Activated CD8-positive, alpha-beta memory T cell treated with anti-CD3 and anti-CD28 coated beads for 48 hours (primary cell): ENCODE measurements at places on chromosomes 16 and 17.

DNA sequence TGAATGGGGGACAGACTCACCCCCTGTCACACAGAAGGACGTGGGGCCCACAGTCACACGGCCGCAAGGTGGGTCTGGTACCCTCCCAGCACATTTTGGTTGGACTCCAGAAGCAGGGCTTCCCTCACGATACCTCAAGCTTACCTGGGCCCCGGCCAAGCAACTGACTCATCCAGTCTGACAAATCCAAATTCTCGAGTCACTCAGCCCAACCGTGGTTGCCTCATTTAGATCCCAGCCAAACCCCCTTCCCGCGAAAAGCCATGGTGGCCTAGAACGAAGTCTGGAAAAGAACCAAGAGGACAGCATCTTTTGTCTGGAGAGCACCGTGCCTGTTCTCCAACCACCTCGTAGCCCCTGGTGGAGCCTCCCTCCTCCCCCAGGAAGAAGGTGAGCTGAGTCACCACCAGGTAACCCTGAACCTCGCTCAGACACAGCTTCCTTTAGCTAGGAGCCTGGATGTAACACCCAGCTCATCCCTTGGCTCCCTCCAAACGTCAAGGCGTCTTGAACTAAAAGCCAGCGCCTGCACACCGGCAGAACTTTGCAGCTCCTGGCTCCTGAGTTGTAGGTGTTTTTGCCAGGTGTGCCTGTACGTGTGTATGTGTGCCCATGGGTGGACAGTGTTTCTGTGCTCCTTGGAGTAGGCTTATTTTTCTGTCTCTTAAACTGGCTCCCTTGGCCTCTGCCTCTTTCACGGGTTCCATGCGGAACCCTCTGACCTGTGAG lies 78.9 kb downstream of the CMIP start:
- no peak for DNase-seq

GRCh38 chr17:51597345-51597744 lies 337.0 kb downstream of the UTP18 start:
- DNase-seq, result no peak

- no peak for DNase-seq
These were observed 33.4 kb upstream of the HELZ start for GRCh38 chr17:67278363-67278762.

- DNase-seq, result no peak
These were observed 4.7 kb upstream of the GPRC5C start for GRCh38 chr17:74427048-74427762.

- DNase-seq, result no peak
These were observed 1.6 kb downstream of the RPTOR start for GRCh38 chr17:80546267-80546666.

DNA sequence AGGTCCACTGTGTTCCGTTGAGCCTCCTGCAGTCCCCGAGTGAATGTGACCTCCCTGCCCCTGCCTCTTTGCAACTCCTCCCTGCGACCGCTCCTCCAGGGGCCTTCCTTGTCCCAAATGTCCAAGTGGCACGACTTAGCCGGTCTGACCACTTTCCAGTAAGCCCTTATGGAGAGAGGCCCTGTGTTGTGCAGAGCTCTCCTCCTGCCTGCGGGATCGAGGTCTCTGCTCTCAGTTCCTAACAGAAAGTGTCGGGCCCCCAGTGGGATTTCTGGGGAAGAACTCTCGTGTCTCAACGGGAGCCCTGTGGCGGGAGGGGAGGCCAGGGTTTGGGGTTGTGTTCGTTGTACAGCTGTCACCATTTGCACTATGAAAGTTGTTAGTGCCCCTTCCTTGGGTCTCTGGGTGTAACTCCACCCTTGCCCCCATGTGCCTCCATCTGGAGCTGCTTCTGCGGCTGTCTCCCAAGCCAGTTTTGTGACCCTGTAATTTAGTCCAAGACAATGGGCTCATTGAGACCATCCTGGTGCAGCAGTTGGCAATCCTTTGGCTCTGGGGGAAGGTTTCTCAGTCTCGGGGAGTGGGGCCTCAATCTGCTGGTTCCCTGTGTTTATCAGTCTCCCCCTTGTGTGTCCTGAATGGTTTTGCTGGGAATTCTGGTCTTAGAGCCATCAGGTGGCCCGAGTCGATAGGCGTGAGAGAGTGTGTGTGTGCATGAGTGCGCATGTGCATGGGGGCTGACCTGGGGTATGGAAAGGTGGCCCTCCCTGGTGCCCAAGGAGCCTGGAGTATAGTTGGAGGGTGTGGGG lies 234.5 kb downstream of the SEC14L1 start:
- DNase-seq, result no peak

DNA sequence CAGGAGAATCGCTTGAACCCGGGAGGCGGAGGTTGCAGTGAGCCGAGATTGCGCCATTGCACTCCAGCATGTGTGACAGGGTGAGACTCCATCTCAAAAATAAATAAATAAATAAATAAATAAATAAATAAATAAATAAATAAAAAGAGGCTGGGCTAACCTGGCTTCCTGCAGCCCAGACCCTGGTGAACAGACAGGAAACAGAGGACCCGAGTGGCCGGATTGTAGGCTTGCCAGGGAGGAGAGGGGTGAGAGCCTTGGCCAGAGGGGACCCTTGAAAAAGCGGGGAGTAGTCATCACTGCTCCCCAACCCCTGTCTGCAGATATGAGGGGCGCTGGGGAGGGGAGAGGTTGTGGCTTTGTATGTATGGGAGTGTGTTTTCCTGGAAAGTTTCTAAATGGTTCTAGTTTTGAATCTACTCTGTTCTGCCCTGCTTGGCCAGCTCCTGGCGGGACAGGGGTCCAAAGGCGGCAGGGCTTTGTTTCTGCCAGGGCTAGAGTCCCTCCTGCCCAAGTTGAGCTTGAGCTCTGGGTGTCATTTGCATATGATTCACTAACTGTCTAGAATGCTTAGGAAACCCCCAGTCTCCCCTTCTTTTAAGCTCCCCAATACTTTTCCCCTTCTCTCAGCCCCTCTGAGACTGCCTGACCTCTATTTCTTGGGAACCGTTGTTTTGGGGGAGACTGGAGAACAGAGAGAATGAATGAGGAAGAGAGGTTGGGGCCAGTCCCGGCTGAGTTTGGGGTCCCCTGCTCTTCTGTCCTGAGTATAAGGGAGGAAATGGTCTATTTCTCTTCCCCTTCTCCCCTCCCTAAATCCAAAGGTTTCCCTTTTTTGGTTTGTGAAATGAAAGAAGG lies 16.4 kb downstream of the RARA start:
- no peak for DNase-seq

- no peak for DNase-seq
These were observed 363.9 kb upstream of the CDH5 start for GRCh38 chr16:66002601-66003000.

GRCh38 chr17:64152428-64153125 lies 22.6 kb upstream of the ERN1 start:
- no peak for DNase-seq

GRCh38 chr16:88961011-88961410 lies 16.0 kb downstream of the CBFA2T3 start:
- DNase-seq, result no peak

DNA sequence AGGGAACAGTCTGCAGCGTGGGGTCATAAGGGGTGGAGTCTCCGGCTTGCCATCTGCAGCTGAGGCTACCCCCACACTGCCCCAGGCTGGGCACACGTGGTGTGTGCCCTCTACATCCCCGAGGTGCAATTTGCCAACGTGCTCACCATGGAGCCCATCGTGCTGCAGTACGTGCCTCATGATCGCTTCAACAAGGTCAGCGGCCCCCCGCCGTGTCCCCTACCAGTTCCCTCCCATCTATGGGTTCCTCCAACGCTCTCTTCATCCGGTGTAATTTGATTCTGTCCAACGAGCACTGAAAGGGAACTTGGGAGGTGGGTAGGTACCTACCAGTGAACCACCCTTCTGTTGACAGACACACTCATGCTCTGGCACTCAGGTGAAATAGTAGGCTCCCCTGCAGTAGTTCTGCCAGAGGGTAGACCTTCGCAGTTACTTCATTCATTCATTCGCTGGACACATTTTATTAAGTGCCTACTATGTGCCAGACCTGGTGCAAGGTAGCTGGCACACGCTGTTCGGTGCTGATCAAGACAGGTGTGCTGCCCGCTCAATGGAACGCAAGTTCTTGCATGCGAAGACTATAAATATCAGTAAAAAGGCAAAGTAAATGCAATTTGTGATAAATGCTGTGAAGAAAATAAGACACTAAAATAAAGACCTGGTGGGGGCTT lies 2.7 kb downstream of the MLLT6 start:
- no peak for DNase-seq

GRCh38 chr17:72812823-72813222 lies 279.7 kb downstream of the SLC39A11 start:
- no peak for DNase-seq

GRCh38 chr16:55811811-55812210 lies 21.1 kb downstream of the CES1 start:
- DNase-seq, result no peak

DNA sequence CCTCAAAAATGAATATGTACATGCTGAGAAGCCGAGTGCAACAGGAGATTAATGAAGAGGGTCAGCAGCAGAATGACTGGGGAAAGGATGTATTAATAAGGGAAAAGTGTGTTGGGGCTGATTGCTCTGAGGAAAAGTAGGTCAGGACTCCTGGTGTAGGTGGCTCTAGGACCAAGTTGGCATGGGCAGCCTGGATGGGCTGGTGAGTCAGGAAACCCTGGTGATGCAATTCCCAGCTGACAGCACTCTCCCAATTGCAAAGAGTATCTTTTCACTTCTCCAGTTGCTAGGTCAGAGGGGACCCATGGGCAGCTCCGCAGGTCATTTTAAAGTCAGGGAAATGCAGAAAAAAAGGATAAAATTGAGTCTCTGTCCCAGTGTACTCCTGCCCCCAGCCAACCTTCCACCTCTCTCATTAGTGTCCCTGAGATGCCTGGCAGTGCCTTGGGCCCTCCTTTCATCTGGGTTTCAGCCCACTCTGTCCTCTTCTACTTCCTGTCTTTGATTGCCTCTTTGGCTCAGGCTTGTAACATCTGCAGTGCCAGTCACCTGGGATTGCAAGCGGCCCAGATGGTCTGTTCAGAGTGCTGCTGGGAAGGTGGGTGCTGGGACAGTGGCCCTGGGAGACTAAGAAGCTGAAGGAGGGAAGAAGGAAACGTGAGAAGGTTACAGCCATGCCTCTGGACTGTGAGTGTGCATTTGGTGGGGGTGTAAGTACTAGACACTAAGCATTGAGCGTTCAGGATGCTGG lies 2177.2 kb downstream of the TP53TG3F start:
- DNase-seq, result no peak

DNA sequence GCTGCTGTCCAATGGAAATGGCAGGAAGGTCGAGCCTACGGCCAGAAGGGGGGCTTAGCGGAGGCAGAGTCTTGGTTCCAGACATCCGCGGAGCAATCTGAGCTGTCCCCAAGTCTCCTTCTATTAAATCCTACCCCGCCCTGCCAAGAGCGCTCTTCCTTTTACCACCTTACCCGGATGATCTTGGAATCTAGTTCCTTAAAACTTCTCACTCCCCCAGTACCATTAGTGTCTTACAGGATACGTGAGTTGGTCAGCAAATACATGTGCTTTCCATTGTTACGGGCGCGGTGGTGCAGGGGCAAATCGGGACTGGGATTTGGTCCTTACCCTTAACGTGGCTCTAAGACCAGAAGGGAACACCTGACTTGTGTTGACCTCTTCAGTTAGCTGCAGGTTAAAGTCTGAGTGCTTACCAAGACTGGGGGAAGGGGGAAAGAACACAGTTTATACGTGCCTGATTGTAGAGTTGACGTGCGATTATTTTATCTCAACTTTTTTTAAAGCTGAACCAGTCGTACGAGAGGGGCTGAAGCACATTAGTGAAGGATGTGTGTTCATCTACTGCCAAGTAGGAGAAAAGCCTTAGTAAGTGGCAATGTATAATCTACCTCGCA lies 495 bp downstream of the TXNDC17 start:
- no peak for DNase-seq

DNA sequence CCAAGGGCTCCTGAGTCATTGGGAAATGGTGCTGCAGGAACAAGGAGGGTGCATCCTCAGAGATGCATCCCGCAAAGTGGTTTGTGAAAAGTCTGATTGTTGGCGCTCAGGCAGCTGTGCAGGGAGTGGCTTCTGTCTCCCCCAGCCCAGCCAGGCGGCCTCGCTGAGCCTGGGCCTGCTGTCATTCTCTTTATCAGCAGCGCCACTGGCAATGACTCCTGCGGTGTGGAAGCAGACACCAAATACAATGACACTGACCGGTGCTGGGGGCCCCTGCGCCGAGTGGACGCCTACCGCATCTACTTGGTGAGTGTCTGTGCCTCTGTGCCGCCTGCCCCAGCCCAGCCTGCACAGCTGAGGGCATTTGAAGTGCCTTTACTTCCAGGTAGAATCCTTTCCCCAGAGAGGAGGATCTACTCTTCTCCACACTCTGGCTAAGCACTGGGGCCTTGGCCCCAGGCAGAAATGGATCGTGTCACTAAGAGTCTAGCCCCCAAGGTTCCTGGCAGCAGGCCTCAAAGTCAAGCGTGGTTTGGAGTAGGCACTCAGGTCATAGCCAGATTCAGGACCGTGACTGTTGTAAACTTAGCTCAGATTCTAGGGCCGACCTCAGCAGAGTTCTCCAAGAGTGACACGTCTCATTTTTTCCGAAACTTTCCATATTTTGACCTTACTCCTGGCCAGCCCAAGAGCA lies 19.3 kb upstream of the NAT9 start:
- no peak for DNase-seq

- no peak for DNase-seq
These were observed 54.9 kb downstream of the RGS9 start for GRCh38 chr17:65191811-65192740.

DNA sequence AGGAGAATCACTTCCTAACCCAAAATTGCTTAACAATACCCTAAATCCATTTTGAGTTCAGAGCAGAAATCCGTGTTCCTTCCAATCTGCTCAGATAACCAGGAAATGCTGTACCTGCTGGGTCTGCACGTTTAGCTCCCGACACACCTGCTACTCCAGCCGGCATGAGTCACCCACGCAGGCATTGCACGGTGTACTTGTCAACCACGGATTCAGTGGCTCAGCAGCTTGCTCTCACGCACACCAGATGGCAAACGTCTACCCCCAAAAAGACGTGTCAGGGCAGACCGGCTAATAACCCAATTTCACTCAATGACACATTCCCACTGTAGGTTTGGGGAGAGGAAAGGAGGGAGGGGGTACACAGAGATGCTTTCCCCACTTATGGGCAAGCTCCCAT lies 468.1 kb downstream of the SOX9 start:
- DNase-seq, result no peak

GRCh38 chr17:80703142-80703478 lies 158.5 kb downstream of the RPTOR start:
- DNase-seq, result no peak
